ENCODE measurements at places on chromosomes 3 and 15.

GRCh38 chr3:196662033-196662432 is 22.5 kb downstream of the NRROS start:
- no peak for DNase-seq

GRCh38 chr15:48493084-48493762 is 152.3 kb downstream of the FBN1 start:
- no peak for DNase-seq

- DNase-seq: no peak
Measured at GRCh38 chr3:112632596-112632995, 8.3 kb downstream of the CCDC80 start.

DNA sequence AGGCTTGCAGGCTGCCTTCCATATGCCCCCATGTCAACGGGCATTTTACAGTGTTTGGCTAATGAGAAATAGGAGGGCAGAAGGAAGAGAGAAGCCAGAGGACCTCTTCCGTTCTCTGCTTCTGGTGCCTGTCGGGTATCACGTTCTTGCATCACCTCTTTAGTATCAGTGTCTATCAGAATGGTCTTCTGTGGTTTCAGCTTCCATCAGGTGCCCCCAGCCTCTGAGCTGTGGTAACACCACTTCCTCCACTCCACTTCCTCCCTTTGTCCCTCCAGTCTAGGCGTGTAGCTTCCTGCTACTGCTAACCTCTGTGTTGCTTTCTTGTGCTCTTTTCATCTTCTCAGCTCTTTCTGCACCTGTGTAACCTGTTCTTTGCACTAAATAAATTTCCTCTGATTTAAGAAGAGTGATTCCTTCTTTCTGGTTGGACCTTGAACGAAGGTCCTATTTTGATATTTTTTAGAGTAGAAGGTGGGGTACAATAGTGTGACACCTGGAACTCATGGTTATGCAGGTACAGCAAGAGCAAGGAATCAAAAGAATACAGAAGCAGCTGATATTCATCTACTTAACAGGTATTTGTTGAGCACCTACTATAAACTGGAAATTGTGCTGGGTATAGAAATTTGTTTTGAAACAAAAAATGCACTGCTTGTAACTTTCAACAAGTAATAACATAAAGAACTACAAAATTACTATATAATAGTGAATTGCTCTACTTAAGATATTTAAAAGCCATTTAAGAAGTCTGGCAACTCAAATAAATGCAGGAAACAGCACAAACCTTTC is 27.4 kb upstream of the FOXB1 start:
- DNase-seq: no peak

DNA sequence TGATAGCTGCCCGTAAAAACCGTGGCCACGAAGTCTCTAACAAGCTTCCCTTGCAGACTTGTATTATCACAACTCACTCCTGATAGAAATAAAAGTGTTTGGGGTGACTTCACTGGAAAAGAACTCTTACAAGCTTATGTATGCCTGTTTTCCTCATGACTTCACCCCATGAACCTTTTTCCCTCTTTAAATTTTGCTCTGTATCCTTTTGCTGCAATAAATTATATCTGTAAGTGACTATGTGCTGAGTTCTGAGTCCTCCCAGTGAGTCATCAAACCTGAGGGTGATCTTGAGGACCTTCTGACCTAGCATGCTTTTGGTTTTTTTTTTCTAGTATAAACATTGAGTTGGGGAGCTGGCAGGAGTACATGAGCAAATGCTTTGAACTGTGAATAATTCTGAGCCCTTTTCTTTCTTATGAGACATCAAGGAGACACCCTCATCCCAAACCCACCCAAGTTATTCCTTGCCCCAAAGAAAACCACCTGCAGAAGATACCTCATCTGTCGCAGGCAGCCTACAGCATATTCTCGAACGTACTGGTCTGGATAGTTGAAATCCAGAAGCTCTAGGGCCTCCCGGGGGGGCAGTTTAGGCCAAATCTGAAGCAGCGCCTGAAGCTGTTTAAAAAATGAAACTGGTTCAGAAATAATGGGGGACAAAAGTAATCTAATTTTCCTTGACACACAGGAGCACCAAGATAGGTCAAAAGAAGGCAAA is 85.9 kb downstream of the FAIM start:
- DNase-seq: no peak

DNA sequence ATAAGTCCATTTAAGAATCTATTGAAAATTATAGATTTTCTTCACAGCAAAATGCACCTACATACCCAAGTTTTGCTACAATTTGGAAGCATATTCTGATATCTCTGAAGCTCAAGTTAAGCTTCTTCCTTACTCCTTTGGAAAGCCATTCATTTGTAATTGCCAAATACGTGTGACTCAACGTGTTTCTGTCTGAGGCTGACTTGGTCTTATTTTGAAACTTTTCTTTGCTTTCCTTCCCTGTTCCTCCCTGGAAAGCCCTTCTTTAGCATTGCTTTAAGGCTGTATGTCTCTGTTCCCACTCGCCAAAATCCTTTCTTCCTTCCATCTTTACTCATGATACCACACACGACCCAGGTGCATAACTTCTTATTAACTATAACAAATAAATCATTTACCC is 232.0 kb downstream of the ZBBX start:
- no peak for DNase-seq

- no peak for DNase-seq
Measured at GRCh38 chr3:39978308-39978707, 168.9 kb downstream of the MYRIP start.

DNA sequence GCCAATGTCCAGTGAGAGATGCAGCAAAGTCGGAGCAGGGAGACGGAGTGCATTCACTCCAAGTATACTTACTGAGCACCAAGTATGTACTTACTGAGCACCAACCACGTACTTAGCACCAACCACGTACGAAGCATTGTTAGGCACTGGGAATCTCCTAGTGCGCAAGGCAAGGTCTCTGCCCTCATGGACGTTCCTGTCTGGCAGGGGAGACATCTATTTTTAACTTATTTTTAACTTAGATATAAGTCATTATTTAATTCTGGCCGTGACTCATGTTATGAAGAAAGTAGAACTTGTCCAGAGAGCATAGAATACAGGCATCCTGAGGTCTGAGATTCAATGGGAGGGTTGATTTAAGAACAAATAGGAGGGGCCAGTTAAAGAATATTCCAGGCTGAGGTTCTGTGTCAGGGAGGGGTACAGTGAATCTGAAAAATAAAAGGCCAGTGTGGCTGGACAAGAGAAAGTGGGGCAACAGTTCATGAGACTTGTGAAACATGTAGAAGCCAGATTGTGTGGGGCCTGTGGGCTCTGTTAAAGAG is 9.3 kb upstream of the LRRC31 start:
- DNase-seq: no peak

- no peak for DNase-seq
Measured at GRCh38 chr15:71295603-71296314, 180.5 kb downstream of the THSD4 start.

GRCh38 chr3:29226706-29227105 is 54.2 kb upstream of the RBMS3 start:
- no peak for DNase-seq

DNA sequence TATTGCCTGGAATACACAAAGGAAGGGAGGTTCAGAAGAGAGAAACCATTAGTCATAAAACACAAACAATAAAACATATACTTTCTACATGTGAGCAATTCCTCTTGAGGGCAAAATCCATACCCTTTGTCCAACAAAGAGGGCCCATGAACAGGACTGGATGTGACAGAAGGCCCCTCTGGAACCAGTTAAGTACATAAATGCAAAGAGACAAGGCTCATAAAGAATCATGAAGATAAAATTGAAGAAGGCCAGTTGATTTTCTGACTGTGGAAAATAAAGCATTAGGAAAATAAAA is 58.3 kb upstream of the CPOX start:
- DNase-seq: no peak

- DNase-seq: no peak
Measured at GRCh38 chr3:123018683-123019082, 8.9 kb downstream of the SEMA5B start.

GRCh38 chr3:44016818-44017217 is 224.9 kb upstream of the TOPAZ1 start:
- no peak for DNase-seq

DNA sequence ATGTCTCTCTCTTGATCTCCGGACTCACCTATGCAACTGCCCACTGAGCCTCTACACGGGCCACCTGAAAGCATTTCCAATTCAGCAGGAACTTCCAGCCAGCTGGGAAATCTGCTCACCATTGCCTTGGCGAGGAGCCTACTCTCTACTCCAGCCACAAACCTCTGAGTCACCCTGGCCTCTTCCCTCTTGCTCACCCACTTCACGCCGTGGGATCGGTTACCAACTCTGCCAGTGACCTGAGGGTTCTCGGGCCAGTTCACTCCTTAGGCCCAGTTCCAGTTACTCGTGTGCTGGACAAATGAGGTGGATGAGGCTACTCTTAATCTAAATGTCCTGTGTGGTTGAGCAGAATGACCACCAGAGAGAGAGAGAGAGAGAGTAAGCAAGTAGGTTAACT is 70.1 kb downstream of the CEMIP start:
- DNase-seq: no peak

DNA sequence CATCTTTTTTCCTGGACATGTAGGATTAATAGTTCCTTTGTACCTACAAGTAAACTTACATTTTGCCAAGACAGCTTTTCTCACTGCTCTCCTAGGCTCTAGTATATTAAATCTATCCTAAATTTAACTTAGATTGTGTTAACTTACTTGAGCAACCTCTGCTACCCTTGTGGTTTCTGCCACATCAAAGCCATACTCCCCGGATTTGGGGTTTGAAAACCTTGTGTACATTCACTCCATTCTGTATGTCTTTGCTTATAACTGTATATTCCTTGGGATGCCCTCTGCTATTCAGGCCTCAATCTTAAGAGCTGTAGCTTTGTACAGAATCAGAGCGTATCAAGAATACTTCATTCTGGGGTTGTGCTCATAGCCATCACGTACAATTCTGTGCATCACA is 60.4 kb downstream of the ARIH1 start:
- DNase-seq: no peak

DNA sequence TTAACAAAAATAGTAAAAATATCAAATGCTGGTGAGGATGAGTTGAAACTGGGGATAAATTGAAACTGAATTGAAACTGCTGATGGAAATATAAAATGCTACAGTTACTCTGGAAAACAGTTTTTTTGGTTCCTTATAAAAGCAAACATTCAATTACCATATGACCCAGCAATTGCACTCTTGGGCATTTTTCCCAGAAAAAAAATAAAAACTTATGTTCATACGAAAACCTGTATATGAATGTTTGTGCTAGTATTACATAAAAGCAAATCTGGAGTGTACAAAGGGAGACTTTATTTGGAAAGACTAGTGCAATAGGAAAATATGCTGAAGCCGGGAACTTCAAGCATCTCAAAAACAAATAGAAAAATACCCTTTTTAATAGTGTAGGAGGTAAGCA is 857.9 kb upstream of the CADM2 start:
- no peak for DNase-seq

GRCh38 chr3:41237907-41238306 is 38.6 kb downstream of the CTNNB1 start:
- DNase-seq: no peak

DNA sequence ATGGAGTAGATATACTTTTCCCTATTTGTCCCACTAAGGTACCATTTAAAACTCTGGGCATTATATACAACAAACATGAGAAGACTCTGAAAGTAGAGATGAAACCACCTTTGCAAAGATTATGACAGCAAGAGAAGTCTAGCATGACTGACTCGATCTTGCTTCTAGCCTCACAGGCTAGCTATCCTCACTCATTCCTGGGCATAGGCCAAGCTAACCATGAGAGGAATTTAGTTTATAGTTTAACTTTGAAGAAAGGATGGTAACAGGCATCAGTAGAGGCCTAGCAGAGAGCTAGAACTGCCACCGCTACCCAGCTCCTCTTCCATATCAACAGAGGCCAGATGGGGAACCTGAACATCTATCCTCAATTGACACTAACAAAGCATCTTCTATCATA is 63.5 kb upstream of the FSIP1 start:
- DNase-seq: no peak
